ENCODE measurements at places on chromosomes 6 and 20.

- DNase-seq: no peak
Measured at GRCh38 chr6:169240591-169241390, 12.9 kb downstream of the THBS2 start.

DNA sequence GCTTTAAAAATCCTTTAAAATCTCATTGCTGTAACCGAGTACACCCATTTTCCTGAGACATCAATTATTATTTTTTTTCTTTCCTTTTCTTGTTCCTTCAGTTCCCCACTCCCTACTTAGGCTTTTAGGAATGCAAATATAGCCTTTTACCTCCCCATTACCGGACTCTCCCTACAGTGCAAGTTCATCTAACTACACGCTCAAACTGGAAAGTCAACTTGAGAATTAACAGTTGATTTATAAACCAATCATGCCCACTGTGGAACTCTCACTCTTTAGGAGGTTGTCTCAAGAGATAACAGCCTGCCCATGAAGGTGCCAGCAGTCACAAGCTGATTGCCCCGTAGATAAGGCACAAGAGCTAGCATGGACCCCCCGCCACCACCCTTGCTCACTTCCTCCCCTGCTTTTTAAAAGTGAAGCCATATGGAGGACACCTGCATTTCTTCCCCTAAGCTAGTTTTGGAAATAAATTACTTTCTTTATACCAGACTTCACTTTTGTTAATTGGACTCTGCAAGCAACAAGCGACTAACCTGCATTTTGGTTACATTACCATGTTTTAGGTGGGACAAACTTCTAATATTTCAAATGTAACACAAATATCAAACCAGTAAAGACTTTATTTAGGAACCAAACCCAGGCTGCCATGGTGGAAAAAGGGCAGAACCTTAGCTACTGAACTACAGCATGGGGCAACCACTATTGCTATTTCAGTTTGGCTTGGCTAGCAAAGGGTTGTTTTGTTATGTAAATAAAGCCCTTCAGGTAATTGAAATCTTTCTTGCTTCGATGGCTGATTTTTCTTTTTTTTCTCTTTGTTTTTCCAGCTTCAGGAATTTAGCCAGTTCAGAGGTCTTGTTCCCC, 34.9 kb downstream of the UBD start:
- no peak for DNase-seq

DNA sequence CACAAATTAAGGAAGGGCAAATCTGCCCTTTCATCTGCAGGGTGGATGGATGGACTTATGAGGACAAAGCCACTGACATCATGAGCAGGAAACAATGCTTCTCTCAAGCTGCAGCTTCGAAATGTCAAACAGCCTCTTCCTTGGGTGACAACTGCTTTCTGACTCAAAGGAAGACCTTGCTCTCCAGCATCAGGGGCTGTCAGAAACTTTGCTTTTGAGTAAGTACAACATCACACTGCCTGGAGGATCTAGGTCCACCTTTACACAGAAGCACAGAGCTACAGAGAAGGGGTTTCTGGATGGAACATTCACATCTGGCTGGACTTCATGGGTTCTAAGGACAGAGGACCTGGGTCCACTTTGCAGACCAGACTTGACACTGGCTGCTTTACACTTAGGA, 5.9 kb downstream of the CST1 start:
- DNase-seq: no peak

- DNase-seq: no peak
Measured at GRCh38 chr6:33904050-33904746, 100.4 kb upstream of the MLN start.

- DNase-seq: no peak
Measured at GRCh38 chr6:137754366-137754765, 112.7 kb upstream of the TNFAIP3 start.

DNA sequence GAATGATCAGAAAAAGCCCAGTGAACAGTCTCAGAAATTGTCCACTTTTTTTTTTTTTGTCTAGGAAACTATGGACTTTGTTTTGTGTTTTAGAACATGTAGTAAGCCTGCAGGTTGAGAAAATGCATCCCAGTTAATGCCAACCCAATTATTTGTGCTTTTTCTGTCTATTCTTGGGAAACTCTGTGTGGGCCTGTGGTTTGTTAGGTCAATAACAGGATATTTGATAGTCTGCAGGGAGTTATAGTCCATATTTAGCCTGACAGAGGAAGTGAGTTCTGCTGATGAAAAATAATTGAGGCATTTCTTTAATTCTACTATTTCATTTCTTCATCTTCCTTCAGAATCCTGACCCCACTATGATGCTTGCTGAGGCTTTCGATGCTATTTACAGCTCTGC, 154.0 kb upstream of the LAMP5 start:
- DNase-seq: no peak

DNA sequence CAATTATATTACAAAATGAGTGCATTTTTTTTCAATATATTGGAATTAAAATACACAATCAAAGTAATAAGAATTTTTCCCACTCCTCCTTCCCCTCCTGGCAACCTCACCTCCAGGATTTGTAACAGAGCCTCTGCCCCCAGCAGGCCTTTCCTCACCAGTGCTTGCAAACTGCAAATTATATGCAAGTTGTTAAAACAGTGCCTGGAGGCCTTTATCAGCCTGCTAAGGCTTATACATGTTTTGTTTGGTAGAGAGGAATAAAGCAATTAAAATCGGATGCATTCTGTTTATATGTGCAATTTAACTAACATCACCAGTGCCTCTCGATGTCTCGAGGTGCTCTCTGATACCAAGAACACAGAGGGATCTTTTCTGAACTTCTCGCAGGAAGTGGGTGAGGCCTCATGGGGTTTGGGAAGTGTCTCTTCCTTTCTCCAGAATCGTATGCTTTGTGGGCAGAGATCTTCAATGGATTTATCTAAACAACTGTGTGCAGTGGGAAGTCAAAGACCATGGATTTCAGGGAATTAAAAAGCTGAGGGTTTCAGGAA, 186.8 kb downstream of the CDH26 start:
- DNase-seq: no peak

- no peak for DNase-seq
Measured at GRCh38 chr20:1595333-1595732, 24.5 kb downstream of the SIRPB1 start.

DNA sequence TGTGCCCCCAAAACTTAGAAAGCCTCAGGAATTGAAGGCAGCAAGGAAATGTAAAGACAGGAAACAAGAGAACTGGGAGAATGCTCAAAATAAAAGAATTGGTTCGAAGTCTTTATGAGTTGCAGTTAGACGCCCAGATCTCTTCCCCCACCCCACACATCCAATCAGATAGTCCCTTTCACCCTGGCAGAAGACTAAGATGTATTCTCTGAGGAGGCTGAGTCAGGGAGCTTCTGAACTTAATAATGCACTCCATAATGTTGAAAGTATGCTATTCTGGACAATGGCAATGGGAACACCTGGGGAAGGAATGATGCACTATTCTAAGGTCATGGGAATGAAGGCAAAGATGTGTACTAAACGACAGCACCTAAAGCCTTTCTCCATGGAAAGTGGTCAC, 173.6 kb downstream of the MTFR2 start:
- no peak for DNase-seq

- peak; percentile 81 for DNase-seq
Measured at GRCh38 chr6:26234421-26235301, 130.3 kb upstream of the BTN3A2 start.

GRCh38 chr6:96465321-96465903, 56.2 kb upstream of the UFL1 start:
- DNase-seq: no peak

GRCh38 chr6:135922174-135922573, 70.7 kb downstream of the PDE7B start:
- no peak for DNase-seq

DNA sequence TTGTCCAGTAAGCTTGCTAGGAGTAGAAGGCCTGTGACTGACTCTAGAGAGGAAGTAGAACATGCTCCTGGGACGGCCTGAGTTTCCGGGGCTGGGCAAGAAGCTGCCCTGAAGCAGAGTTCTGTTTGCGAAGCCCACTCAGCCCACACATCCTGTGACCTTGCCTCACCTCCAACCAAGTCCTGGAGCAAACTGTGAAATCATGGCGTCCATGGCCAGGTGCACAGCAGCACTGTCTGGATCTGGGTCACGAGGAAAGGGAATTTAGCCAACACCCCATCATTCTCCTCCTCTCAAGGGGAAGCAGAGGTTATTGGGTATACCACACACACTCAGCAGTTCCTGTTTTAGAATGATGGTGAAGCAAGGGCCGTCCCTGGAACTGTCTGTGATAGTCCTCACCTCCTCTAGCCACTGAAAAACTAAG, 87.5 kb downstream of the CRYBG1 start:
- DNase-seq: no peak

DNA sequence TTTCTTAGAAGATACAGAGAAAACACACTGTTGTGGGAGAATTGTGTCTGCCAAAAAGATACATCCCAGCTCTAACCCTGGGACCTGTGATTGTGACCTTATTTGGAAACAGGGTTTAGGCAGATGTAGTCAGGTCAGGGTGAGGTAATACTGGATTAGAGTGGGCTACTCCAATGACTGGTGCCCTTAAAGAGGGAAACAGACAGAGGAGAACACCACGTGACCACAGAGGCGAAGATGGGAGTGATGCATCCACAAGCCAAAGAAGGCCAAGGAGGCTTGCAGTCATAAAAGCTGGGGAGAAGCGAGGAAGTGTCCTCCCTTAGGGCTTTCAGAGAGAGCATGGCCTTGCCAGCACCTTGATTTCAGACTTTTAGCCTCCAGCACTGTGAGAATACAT, 35.6 kb downstream of the SLC52A3 start:
- no peak for DNase-seq

DNA sequence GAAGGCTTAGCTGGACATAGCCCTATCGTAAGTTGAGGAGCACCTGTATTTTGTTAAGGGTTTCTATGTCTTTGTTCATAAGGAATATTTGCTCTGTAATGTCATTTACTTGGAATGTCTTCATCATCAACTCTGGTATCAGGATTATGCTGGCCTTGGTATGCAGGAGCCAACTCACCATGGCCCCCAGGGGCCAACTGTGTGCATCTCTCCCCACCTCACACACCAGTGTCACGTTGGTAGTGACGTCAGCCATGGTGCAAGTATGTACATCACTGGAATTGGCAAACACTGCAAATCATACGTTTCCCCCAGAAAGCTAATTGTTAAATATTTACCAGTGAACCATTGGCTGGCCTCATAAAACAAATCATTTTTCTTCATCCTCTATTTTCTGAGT, 70.8 kb downstream of the YTHDF1 start:
- DNase-seq: no peak

GRCh38 chr6:15096894-15097837, 148.7 kb upstream of the JARID2 start:
- DNase-seq: no peak

GRCh38 chr20:24720957-24721356, 228.1 kb upstream of the CST7 start:
- no peak for DNase-seq

GRCh38 chr20:687468-688203, 12.0 kb upstream of the SCRT2 start:
- no peak for DNase-seq

GRCh38 chr20:34891166-34892062, 15.0 kb downstream of the ACSS2 start:
- no peak for DNase-seq

GRCh38 chr6:45591306-45591705, 213.6 kb upstream of the SUPT3H start:
- DNase-seq: no peak

GRCh38 chr20:25216199-25216945, 20.9 kb downstream of the ENTPD6 start:
- DNase-seq: no peak

DNA sequence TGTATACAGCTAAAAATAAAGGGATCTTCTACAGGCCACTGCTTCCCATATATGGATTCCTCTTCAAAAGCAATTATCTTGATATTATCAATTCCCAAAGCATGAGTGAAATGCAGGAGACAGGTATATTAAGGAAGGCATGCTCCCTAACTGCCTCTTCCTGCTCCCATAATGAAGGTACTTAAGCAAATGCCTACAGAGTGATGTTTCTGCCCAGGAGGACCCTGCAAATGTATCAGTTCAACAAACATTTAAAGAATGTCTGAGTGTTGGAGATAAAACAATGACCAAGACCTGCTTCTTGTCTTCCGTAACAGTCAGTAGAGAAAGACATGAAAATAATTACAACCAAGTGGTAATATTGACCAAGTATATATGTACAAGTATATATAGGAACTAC, 4.2 kb downstream of the UBE2J1 start:
- no peak for DNase-seq

- DNase-seq: no peak
Measured at GRCh38 chr6:128499079-128499731, 21.2 kb downstream of the PTPRK start.

- DNase-seq: no peak
Measured at GRCh38 chr20:4794846-4795245, 73.1 kb downstream of the PRND start.

- DNase-seq: no peak
Measured at GRCh38 chr6:144804246-144804790, 519.2 kb downstream of the UTRN start.

DNA sequence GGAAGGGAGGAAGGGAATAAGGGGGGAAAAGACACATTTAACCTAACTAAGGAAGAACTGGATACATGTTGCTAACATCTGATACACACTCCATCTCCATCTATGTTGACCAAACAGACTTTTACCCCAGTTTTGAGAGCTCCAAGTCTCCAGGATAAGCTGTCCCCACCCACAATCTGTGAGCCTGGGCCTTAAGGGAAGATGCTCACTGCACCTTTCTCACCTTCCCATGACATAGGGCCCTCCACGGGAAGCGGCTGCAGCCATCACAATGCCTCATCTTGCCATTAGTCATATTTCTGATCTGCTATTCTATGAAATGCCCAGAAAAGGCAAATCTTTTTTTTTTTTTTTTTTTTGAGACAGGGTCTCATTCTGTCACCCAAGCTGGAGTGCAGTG, 126.6 kb upstream of the SALL4 start:
- DNase-seq: no peak
